ENCODE measurements at places on chromosomes 7 and 10.

- DNase-seq = no peak
Measured at GRCh38 chr10:92834331-92834730, 14.0 kb upstream of the EXOC6 start.

DNA sequence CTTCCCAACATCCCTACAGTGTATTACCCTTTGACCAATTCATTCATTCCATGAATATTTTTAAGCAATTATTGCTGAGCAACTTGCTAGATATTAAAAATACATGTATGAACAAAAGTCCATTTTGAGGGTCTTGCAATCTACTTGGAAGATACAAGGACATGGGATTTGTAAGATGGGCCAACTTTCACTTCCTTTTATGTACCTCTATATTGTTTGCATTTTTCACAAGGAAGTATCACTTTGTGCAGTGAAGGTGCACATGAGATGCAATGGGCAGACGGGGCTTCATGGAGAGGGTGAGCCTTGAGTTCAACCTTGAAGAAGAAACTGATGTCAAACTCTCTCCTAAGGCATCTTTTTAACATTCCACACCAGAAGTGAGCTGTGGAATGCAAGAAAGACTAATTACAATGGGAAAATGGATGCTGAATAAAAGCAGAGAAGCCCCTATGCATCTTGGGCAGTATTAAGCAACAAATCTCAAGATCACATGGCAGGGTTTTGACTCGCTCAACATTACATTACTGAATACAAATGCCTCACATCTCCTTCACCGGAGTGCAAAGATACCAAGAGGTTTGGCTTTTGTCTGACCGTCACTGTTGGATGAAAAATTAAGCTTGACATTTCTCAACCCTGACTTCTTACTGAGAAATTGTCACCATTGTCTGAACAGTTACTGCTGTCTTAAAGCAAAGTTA, 341.5 kb downstream of the ELMO1 start:
- DNase-seq = no peak

- no peak for DNase-seq
Measured at GRCh38 chr7:73770002-73770859, at the start of gene CLDN3. TSS of gene CLDN3 (minus strand) at chr7:73770270. CDS start at chr7:73770049, 221 bp downstream.

GRCh38 chr7:150988230-150989226, 2.3 kb upstream of the NOS3 start:
- DNase-seq = peak; percentile 53

DNA sequence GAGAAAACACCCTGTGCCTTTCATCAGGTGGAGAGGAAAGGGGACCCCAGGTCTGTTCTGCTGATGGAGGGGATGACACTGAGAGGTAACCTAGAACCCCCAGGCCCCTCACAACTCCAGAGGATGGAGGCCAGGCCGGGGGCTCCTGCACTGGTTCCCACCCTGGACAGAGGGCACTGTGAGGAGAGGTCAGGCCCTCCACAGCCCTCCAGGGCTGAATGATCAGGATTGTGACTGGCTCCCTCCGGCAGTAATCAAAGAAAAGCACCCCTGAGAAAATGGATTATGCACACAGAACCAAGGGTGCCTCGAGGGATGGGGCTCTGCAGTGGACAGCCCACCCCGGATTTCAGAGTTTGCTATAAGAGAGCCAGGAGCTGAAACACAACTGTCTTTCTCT, 502.8 kb downstream of the TCERG1L start:
- DNase-seq = no peak

- no peak for DNase-seq
Measured at GRCh38 chr10:119454316-119454715, 88.2 kb downstream of the RGS10 start.

DNA sequence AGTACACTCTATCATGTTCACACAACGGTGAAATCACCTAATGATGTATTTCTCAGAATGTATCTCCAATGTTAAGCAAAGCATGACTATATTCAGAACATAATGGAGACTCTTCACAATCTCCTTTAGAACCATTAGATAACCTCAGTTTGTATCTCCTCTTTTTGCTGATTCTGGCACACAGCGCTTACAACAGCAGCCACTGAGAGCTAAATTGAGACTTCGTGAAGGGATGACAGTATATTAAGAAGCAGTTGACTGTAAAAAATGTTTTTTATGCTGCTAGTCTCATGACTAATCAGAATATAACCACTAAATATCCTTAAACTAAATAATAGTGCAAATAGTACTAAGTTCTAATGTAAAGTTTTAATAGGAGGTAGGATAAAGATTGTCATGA, 46.9 kb downstream of the KMT2E start:
- DNase-seq = no peak

GRCh38 chr7:151575410-151575809, 55.7 kb upstream of the RHEB start:
- no peak for DNase-seq

- no peak for DNase-seq
Measured at GRCh38 chr10:114181971-114182370, 2.8 kb downstream of the TDRD1 start.

DNA sequence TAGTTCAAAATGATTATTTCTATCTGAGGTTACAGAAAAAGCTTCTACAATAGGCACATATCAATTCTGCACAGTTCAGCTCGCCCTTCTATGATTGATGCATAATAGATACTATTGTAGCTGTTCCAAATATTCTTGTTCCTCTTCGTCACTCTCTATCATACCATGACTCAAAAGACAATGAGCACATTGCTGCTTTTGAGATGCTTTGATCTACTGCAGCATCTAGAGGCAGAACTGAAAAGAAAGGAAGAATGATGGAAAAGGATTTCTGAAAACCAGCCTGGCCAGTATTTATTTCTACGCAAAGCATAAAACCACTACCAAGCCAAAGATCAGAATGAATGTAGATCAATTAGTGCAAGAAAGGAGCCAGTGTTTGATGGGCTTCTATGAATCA, 59.3 kb upstream of the PLXDC2 start:
- DNase-seq = no peak

GRCh38 chr7:88169717-88170320, 50.0 kb downstream of the SRI start:
- no peak for DNase-seq

GRCh38 chr7:134293002-134293740, 23.6 kb downstream of the SLC35B4 start:
- no peak for DNase-seq

DNA sequence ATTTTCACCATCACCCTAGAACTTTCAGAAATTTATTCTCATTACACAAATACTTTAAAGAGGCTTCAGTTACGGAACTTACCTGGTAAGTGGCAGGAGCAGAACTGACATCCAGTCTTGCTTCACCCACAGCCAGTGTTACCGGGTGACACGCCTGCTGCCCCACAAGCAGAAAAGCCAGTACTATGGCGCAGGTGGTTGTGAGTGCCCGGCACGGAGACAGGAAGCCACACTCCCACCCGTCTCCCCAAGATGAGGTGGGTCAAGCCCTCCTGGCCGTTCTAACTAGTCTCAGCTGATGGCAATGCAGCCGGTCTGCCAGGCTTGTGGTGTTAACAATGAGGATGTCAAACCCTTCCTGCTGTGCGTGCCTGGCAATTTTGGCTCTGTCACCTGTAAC, 86.9 kb downstream of the PROSER2 start:
- no peak for DNase-seq

- no peak for DNase-seq
Measured at GRCh38 chr10:115974816-115975430, 298.1 kb downstream of the GFRA1 start.

GRCh38 chr10:113320211-113320610, 232.6 kb upstream of the HABP2 start:
- DNase-seq = no peak

DNA sequence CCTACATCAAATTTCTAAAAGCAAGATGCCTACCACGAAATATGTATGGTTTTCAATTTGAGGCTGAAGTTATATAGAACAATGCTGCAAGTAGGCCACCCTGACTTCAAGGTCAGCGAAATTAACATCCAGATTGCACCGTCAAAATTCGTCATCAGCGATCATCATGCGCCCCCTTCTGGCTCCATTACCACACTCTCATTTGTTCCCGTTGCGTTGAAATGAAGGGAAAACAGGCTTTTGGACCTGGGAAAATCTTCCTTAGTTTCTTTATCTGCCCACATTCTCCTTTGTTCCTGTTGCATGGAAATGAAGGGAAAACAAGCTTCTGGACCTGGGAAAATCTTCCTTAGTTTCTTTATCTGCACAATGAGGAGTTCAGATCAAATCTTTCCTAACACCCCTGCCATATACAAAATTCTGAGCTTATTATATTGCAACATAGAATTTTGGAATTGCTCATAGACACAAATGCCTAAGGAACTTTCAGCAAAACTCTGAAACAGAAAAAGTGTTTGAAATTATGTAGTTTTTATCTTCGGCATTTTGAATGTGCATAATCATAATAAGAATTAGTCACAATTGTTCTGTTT, 98.2 kb upstream of the PRKCQ start:
- peak; percentile 39 for DNase-seq

DNA sequence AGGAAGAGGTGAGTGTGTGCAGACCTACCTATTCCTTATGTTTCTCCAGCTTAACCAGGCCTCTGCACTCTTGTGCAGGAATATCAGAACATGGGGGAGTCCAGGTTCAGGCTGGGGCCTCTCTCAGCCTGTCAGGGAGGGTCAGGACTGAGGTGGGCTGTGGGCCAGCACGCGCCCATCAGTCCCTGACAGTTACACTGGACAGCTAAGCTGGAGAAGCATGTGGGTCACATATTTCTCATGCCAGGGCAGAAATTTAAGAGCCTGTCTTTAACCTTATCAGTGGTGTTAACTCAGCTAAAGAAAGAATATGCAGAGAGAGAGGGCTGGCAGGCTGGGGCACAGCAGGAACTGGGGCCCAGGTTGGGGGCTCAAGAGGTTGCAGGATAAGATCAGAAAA, 8.7 kb upstream of the POLD2 start:
- DNase-seq = no peak

- DNase-seq = no peak
Measured at GRCh38 chr7:1231214-1232102, 1.2 kb upstream of the UNCX start.

- no peak for DNase-seq
Measured at GRCh38 chr7:73827567-73828106, 3.2 kb upstream of the CLDN4 start.
